Activated T-cell treated with anti-CD3 and anti-CD28 coated beads, Interleukin-2, amount 50 U/mL, for 72 hours (primary cell): ENCODE measurements at places on chromosomes 7 and 10. TPM values are rescaled to one million over a fixed set of nuclear protein-coding genes. Genes with fewer than 3 reads are reported as not detected.

IL2RA gene
- total RNA-seq, result 848 TPM

KIAA1549 gene
- total RNA-seq, result 0.93 TPM

MRLN gene
- total RNA-seq, result not detected

DNA sequence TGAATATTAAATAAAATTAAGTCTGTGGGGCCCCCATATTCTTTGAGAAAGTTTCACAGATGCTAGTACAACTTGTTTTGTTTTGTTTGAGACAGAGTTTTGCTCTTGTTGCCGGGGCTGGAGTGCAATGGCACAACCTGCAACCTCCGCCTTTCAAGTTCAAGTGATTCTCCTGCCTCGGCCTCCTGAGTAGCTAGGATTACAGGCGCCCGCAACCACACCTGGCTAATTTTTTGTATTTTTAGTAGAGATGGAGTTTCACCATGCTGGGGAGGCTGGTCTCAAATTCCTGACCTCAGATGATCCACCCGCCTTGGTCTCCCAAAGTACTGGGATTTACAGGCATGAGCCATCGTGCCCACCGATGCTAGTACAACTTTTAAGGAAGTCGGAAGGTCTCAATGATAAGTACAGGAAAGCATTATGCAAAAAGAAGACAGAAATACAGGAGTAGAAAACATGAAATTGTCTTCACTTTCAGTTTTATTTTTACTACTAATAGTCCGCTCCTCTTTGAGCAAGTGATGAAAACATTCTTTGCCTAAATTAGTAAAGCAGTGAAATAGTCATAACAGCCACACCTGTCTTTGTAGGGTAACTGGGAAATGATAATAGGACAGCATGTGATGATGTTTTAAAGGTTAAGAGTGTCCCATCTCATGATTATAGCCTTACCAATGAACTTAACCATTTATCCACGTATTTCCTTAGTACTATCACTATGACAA lies 147.5 kb downstream of the SEMA3D start:
- no peaks in the 10 kb centered on the region for H3K4me1 ChIP-seq
- H3K36me3 ChIP-seq, result no peaks in the 10 kb centered on the region
- DNase-seq, result no peak
- H3K27ac ChIP-seq, result no peak overlapping the region
- H3K4me3 ChIP-seq, result no peak overlapping the region
- no peaks in the 10 kb centered on the region for H3K27me3 ChIP-seq

DNA sequence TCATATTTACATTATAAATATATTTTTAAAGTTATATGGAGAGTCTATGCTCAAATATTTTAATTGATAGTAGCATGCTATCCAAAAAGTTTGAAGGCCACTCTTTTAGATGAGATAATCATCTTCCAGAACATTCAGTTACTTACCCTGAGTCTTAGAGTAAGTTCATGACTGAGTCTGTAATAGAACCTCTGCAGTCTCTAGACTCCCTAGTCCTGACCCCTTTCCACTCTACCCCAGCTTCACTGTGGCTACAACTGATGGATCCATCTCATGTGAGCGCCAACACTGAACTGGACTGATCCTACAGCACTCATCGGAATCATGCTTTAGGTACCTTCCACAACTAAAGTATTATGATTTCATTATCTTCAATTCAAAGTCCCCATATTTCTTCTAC lies 10.1 kb downstream of the HACD1 start:
- H3K27ac ChIP-seq, result no peak overlapping the region
- H3K4me3 ChIP-seq, result no peak overlapping the region
- DNase-seq, result no peak
- no peaks in the 10 kb centered on the region for H3K4me1 ChIP-seq
- H3K27me3 ChIP-seq, result no peaks in the 10 kb centered on the region

- no peaks in the 10 kb centered on the region for H3K36me3 ChIP-seq
- H3K27me3 ChIP-seq, result no peaks in the 10 kb centered on the region
Observed at GRCh38 chr10:17785276-17785930, 23.7 kb upstream of the MRC1 start.
